ENCODE measurements at places on chromosomes 6 and 20.

DNA sequence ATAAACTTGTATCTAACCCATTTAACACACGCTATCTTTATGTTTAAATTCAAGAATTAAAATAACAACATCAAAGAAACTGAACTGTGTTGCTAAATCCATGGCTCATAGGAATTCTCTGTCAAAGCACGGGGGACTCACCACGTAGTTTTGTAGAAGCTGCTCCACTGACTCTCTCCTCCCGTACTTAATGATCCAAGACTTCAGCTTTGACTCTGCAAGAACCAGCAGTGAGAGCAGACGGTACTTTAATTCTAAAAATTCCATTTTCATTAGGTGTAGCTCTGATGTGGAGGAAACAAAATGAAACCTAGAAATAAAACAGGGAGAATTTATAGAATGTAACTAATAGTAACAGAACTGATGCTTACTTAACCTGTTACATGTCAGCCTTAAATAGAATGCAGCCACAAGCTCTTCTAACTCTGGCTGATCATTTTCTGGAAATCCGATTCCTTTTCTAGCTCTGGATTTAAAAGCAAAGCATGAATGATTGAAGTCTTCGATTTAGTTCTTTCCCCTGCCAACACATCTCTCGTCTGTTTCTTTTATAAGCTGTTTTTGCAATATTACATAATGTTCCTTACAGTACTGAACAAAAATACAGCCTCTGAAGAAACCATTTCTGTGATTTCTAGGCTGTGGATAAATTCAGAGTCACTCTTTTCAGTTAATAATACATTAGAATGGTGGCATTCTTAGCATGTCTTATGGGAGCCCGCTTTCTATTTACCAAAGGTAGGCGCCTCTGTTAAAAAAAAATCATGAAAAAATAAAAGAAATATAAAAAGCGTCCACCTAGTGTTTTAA is 165.5 kb downstream of the SYNE1 start:
- no peak for DNase-seq

DNA sequence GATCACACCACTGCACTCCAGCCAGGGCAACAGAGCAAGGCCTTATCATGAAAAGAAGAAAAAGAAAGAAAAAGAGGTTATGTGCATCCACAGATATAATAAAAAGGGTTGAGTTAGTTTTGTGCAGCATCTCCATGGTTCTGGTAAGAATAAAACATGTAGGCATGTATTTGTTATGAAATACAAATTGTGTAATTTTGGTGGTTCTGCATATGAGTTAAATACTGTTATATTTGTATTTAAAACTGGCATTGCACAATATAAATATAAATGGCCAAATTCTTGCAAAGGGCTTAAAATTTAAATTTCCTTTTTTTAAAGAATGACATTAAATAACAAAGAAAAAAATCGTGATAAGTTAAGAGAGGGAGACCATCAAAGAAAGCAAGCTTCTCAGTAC is 159.1 kb upstream of the PREP start:
- DNase-seq, result no peak

- DNase-seq, result no peak
Measured at GRCh38 chr20:1827974-1828785, 67.0 kb upstream of the SIRPA start.

GRCh38 chr20:20012541-20012940 is 4.6 kb upstream of the NAA20 start:
- DNase-seq, result no peak

DNA sequence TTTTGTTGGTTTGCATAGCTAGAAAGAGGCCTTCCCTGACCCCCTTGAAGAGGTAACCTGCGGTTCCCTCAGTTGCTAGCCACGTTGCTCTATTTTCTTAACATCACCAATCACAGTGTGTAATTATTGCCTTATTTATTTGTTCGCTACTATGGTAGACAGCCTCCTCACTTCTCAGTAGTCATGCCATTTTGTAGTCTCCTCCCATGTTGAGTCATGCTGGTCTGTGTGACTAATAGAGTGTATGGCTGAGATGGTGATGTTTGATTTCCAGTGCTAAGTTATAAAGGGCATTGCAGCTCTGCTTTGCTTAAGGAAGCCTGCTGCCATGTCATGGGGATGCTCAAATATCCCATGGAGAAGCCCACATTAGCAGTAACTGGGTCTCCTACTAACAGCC is 236.6 kb upstream of the CHD6 start:
- no peak for DNase-seq

- no peak for DNase-seq
Measured at GRCh38 chr6:147158881-147159280, 45.3 kb upstream of the STXBP5 start.

GRCh38 chr6:44078219-44078826 is 48.9 kb downstream of the MRPL14 start:
- DNase-seq, result no peak

Data from NCI-H1436 (cell line).